ENCODE measurements at places on chromosomes 7 and 10. TPM values are rescaled to one million over a fixed set of nuclear protein-coding genes. Genes with fewer than 3 reads are reported as not detected.

FAM25G gene
- not detected for polyA plus RNA-seq

SFRP4 gene
- polyA plus RNA-seq: 2.2 TPM

SUN3 gene
- polyA plus RNA-seq: 0.38 TPM

PSAP gene
- 935 TPM for polyA plus RNA-seq

RBM20 gene
- polyA plus RNA-seq: 1.7 TPM

TRUB1 gene
- 34.1 TPM for polyA plus RNA-seq

FAM25C gene
- polyA plus RNA-seq: not detected

RBM28 gene
- polyA plus RNA-seq: 59.0 TPM

- DNase-seq: no peak
Observed at GRCh38 chr10:48455392-48456151, 149.1 kb downstream of the MAPK8 start.

GRCh38 chr7:44101966-44102845, 1.9 kb upstream of the AEBP1 start:
- DNase-seq: no peak

DNA sequence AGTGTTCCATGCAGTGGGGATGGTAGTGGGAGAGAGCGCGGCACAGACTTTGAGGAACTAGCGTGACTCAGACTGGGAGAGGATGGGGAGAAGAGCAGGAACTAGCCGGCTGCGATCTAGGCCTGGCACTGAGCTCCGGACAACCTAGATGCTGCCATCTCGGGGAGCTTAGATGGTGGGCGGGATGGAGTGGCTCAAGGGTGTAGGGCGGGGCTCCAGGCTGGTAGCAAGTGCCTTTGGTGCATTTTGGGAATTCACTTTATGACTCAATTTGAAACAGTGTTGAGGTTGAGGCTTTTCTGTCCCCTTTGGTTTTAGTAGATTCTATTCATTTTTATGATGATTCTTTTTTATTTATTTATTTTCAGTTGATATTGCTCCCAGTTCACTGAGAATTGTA, 185.3 kb upstream of the GPR26 start:
- no peak for DNase-seq

DNA sequence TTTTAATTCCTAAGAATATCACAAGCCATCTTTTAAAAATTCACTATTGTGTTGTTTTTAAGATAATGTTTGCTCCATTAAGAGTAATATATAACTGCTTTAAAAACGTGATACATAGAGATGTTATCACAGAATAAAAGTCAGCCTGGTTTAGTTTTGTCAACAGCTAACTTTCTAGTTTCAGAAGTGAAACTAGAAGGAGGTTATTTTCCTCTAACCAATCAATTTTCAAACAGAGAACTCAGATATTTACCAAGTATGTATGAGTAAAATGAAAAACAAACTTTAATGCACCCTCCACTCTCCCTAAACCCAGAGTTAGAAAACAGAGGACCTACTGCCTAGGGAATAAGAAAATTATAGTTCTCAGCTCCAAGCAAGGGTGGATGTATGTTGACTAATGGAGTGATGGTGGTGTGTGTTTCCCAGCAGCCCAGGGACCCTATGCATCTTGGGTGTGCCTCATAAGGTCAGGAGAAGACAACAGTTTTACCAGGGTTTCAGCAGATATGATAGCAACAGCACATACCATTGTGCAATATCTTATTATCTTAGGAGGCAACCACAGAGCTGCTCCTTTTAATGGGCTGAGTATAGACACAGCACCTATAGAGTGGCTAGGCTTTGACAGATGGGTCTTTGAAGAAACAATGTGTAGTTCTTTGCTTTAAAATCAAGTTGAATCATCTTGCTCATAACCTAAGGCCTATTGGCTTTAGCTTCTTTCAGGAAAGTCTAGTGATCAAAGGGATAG, 58.4 kb downstream of the PTPRZ1 start:
- DNase-seq: no peak

- DNase-seq: no peak
Observed at GRCh38 chr10:75611172-75611992, 180.0 kb downstream of the LRMDA start.

DNA sequence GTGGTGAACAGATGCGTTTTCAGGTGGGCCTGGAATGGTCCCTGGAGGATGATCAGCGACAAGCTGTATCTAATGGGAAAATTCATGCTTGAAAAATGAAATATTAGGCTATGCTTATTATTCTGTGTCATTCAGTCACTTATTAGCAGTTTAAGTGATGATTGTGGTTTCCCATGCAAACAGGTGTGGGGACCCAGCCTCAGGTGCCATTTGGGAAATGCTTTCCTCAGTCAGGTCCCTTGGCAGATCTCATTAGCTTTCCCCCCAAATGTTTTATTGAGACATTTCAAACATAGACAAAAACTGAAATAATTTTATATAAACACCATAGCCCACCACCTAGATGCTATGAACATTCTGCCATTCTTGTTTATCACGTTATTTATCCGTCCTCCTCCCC, 411 bp upstream of the SNX10 start:
- no peak for DNase-seq

DNA sequence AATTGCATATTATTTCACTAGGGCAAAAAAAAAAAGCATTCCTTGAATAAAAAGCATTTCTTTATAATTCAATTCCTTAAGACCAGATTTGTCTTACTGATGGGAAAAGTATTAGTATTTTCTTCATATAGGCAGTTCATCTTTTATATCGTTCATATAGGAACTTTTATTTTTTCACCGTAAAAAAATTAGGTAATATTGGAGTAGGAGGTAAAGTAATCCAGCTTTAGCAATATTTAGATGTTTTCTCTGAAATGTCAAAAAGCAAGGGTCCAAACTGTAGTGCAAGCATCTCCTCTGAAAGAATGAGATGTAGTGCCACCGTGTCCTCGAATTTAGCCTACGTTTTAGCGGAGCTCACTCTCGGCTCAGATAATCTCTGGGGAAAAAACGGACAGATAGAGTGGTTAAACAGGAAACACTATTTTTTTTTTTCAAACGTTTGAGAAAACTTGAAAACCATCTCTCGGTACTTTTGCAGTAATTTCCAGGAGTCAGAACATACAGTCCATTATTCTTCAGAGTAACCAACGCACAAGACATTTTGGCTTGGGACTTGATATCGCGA, 5.5 kb upstream of the SPAG6 start:
- no peak for DNase-seq

- DNase-seq: no peak
Observed at GRCh38 chr7:119228482-119228881, 1004.0 kb downstream of the ANKRD7 start.

DNA sequence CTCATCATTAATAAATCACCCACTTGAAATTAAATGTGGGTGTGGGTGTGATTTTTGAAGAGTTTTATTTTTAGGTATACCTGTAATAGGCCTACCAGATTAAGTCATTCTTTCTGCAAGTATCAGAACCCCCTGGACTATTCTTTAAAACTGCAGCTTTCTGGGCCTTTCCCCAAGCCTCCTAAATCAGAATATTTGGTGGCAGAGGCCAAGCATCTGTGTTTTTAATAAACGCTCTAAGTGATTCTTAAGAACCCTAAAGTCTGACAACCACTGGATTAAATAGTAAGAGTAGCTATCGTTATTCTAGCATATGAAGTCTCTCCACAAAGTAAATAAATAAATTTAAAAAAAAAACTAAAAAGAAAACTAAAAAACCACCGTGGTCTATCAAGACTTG, 703.0 kb upstream of the NRP1 start:
- no peak for DNase-seq

DNA sequence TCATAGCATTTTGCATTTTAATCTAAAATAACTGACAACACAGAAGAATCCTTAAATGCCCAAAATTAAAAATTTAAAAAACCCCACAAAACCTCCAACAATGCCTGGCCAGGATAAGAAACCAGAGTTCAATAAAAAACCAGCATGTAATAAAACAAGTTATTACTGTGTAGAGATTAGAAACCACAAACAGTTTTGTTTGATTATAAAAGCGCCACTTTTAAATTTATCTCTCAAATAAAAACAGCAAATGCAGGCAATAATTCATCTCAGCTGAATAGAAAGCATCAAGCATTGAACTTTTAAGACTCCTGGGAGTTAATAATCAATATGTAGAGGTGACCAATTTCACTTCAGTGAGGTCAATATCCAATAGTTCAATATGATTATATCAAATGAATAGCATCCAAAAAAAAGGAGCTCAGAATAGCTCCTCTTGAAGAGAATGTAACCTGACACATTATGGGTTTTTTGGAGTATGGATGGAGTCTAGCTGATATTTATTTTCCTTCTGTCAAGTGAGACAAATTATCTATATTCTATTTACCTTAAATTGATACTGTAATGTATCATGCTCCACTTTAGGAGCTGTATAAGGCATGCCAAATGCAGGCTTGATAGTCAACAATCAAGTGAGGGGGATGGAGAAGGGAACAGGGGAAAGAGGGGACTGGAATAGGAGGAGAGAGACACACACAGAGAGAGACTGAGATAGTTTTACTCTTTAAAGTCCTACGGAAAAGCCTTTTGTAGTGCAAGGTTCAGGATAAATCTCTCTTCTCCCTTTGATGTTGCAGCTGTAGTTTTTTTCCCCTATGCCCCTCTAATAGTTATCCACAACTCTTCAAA, 130.9 kb downstream of the RSU1 start:
- DNase-seq: no peak

GRCh38 chr10:85026878-85027467, 698.6 kb downstream of the CCSER2 start:
- no peak for DNase-seq

- DNase-seq: no peak
Observed at GRCh38 chr10:97827702-97828291, 21.8 kb upstream of the GOLGA7B start.

DNA sequence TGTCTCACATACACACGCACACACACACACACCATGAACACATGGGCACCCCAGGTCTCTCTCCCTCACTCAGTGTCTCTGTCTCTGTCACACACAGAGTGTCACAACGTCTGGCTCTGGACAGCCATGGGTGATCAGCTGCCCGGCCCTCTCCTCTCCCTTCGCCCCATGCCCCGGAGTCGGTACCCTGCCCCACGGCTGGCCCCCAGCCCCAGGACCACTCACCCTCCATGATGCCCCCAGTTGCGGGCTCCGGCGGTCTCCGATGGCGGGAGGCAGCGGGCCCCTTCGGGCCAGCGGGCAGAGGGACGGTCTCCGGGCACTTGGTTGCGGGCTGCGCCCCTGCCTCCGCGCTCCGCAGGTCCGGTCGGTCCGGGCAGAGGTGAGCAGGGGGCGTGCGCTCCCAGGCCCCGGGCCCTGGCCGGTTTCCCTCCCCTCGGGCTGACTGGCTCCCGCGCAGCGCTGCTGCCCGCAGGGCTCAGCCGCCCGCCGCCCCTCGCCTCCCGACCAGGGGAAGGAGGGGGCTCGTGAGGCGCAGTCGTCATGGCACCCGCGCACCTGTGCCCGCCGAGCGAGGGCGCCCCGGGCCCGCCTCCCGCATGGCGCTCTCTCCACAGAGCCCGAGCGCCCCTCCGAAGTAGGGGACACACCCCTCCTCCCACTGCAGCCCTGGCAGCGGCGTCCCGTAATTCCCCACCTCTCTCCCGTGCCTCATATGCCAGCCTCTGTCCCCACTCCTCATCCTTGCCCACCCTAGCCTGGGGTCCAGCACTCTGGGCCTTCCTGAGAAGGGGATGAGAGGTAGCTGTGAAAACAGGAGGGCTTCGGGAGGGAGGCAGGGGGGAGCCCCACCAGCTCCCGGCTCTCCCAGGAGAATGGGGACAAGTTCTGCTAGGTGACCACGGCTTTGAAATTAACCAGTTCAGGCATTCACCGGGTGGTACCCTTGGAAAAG, at the start of gene NPFFR1:
NPFFR1 (minus strand) TSS at position 560 of the 955 bp plus-strand sequence; CDS start at position 232, 328 bp downstream.
- no peak for DNase-seq

DNA sequence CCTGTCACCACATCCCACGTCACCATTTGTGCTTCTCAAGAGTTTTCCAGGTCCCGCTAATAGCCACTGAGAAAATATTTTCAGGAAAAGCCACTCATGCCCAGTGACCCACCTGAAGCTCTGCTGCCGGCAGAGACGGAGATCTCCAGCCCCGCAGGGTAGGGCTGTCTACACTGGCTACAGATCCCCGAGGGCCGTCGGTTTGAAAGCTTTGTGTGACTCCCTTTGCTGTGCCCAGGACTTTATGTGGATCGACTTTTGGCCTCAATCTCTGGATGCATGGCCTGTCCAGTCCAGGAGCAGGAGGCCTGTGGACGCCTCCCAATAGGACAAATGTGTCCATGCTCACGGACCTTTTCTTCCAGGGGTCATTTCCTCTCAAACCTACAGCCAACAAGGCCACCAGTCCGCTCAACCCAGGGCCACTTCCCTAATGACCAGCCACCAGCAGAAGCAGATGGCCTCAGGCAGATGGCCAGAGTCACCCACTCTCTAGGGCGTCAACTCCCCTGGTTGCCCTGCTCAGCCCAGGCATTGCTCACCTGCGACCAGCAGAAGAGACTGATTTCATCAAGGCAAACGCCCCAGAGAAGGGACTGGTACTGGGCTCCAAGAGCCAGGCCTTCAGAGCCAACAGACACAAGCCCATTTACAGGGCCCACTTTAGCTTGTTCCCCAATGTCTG, 76.4 kb downstream of the OAT start:
- DNase-seq: no peak

GRCh38 chr10:112855134-112855533, 94.9 kb upstream of the TCF7L2 start:
- DNase-seq: no peak

- no peak for DNase-seq
Observed at GRCh38 chr10:7161484-7162250, 249.2 kb downstream of the SFMBT2 start.

GRCh38 chr10:101875068-101875688, 31.6 kb upstream of the KCNIP2 start:
- no peak for DNase-seq

GRCh38 chr7:17716816-17717215, 223.5 kb downstream of the SNX13 start:
- DNase-seq: no peak

DNA sequence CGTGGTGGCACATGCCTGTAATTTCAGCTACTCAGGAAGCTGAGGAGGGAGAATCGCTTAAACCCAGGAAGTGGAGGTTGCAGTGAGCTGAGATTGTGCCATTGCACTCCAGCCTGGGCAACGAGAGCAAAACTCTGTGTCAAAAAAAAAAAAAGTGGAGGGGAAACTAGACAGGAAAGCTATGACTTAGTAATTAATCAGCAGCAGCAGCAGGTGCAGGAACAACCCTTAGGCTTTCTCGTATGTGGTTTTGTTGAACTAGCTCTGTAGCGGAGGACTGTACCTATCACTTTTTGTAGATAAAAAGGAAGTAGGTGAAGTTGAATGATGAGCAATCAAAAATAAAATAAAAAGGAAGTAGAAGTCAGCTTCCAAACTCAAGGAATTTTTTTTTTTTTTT, 76.9 kb upstream of the KMT2C start:
- no peak for DNase-seq

DNA sequence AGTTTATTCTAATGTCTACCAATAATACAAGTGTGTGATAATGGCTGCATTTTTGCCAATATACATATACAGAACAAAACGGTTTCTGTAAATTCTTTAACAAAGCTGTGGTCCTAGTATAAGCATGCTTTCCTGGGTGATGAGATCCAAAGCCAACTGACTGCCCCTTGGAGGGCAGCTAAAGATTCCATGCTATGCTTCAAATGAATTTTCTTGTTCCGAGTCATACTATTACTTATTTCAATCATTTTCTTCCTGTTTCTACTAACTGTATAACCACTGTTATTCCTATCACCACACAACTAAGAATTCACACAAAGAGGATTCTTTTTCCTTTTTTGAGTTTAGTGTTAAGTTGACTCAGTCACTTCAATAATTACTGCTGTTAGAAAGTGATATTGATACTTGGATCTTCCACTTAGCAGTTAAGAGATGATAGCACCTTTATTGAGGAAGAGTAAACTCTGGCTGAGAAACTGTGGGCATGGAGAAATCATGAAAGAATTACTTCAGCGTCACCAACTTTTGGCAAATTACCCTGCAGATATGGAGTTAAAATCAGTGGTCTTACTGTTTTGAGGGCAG, 197.5 kb downstream of the ARL4A start:
- no peak for DNase-seq

GRCh38 chr7:836429-836828, 4.2 kb downstream of the SUN1 start:
- DNase-seq: no peak
